ENCODE measurements at places on chromosomes 6 and 20.

DNA sequence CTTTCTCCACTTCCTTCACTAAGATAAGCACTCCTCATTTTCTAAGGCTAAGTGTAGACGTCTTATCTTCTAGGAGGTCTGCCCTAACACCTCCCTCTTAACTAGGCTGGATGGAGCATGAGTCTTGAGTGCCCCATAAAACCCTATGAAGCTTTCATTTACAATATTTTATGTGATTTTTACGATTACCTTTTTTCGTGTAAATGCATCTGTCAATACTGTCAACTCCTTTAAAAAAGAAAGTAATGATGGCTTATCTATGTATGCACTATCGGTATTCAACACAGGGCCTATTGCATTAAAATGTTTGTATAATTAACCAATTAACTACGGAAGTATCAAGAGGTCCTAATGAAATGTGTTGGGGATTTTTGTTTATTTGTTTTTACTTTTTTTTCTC is 156.0 kb upstream of the FAM83B start:
- DNase-seq = no peak

- no peak for DNase-seq
Observed at GRCh38 chr6:8181160-8181881, 79.0 kb upstream of the EEF1E1 start.

- no peak for DNase-seq
Observed at GRCh38 chr20:4651536-4651935, 70.2 kb upstream of the PRND start.

DNA sequence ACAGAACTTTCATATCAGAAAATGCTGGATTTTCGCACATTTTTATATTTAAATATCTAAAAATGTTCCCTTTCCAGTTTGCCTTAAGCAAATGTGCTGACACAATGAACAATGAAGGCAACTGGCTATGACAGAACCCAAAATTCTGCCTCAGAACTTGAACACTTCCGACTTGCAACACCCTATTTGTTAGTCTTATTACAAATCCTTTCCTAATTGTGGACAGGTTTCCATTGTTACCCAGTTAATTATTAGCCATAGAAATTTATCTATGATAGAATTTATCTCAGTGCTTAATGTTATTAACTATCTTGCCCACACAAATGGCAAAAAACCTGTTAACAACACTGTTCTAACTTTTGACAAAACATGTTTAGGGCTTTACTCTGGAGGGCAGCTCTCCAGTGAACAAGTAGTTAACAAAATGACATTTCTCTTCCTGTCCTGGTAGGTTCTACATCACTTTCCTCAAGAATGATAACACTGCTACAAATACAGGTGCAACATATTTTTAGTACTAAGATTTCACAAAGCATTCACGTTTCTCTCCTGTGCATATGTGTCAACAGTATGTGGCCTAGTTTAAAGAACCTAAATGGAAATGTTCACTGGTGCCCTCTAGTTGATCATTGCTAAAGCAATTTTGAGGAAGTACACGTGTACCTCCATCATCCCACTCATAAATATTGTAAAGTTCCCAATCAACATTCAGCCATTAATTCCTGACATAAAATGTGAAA is 58.4 kb downstream of the HIVEP2 start:
- no peak for DNase-seq

Data from natural killer cell (primary cell).